ENCODE measurements at places on chromosomes 5 and 9.

- DNase-seq = no peak
Observed at GRCh38 chr5:18037718-18038117, 403.5 kb downstream of the TAF11L14 start.

DNA sequence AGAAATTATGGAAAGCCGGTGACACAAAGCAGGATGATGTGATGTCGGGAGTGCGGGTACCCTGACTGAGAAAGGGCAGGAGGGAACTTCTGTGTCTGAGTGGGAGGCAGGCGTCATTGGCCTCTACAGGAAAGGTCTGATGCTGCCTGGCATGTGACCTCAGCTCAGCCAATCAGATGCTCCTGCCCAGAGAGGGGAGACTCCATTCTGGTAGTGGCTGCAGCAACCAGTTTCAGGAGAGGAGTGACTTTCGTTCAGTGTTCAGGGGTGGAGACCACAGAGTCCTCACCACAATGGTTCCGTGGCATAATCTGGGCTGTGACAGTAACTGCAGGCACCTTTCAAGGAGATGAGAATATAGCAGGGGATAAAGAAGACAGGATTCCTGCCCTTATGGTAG lies 6.7 kb upstream of the SFXN1 start:
- no peak for DNase-seq

GRCh38 chr9:130043654-130044623 lies 950 bp upstream of the FNBP1 start:
- DNase-seq = peak; percentile 42

DNA sequence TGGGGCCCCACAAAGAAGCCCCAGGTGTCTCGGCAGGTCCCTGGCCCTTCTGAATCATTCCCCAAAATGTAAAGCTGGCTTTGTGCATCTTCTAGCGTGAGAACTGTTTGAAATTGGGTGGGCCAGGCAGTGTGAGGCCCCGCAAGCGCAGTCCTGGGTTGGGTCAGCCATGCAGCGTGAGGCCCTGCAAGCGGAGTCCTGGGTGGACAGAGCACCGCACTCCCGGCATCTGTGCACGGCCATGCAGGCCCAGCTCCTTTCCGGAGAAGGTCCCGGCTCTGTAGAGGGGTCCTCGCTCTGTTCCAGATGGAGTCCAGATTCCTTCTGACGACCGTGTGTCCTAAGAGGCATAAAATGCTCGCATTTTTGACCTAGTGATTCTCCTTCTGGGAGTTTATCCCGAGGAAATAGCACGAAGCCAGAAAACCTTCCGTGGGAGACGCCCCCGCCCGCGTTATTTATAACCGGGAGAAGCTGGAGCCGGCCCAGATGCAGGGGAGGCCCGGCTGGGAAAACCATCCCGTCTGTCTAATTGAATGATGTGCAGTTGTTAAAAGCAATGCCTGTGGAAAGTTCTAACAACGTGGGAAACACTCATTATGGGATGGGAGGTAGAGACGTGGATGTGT lies 19.4 kb upstream of the NOTCH1 start:
- peak; percentile 77 for DNase-seq

DNA sequence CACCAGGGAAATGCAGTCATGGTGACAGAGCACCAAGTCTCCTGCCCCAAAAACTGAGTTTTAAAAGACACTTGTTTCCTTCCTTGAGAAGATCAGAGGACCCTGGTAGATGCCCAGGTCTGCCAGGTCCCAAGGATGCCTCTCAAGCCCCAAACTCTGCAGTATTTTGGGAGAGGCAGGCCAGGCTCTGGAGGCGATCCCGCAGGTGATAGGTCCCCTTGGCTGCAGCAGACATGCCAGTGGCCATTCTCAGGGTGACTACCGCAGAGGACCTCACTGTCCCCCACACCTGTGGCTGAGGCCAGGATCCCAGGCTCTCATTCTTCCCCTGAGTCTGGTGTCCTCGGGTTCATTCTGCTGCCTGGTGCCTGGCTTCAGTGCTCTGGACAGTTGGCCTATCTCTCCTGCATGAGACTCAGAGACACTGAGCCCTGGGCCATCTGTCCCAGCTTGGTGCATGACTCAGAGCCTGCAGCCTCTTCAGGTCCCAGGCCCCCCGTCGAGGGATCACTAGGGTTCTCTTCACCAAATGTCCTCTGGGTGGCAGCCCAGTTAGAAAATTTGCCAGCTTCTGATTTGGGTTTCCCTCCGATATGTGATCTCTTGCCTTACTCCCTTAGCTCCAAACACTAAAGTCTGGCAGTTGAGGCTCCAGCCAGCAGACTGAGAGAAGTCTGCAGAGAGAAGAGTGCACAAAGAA lies 59.7 kb upstream of the GARNL3 start:
- DNase-seq = no peak

- DNase-seq = no peak
Observed at GRCh38 chr5:50873595-50874277, 207.3 kb downstream of the PARP8 start.

- DNase-seq = no peak
Observed at GRCh38 chr5:2201011-2201410, 318.3 kb upstream of the IRX4 start.

DNA sequence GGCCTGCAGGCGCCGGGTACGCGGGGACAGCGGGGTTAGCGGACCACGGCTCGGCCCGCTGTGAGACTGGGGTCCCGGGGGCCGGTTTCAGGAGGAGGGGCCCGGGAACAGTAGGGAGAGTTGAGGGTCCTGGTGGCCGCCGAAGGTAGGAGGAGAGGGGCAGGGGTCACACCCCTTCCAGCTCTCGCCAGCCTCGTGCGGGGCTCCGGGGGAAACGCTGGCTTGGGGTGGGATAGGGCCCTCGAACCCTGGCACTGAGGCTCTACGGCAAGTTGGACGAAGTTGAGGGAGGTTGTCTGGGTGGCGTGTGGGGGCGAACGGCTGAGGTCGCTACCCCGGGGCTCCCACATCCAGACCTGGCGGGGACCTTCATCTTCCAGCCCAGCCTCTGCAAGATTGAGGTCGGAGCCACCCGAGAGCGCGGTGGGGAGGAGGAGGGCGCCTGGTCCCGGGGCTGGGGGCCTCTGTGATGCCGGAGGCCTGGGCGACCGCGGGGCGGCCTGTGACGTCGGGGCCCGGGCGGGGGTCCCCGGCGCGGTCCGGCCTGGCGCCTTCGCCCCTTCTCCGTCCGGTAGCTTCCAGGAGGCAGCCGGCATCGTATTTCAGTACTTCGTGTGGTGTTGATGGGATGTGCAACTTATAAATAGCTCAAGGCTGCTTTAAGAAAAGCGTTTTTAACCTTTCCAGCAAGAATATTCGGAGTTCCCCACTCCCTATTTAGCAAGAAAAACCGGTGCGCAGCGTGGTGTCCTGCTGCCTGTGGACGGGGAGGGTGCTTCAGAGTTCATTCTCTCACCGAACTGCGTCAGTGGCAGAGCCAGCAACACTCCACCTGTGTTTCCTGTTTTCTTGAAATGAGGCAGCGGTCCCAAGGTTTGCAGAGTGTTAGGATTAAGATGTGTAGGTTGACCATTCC lies 902 bp downstream of the HABP4 start:
- DNase-seq = peak; percentile 17

GRCh38 chr5:150429410-150429873 lies 16.7 kb upstream of the CD74 start:
- no peak for DNase-seq

GRCh38 chr5:16025681-16026080 lies 153.9 kb downstream of the MARCHF11 start:
- no peak for DNase-seq

DNA sequence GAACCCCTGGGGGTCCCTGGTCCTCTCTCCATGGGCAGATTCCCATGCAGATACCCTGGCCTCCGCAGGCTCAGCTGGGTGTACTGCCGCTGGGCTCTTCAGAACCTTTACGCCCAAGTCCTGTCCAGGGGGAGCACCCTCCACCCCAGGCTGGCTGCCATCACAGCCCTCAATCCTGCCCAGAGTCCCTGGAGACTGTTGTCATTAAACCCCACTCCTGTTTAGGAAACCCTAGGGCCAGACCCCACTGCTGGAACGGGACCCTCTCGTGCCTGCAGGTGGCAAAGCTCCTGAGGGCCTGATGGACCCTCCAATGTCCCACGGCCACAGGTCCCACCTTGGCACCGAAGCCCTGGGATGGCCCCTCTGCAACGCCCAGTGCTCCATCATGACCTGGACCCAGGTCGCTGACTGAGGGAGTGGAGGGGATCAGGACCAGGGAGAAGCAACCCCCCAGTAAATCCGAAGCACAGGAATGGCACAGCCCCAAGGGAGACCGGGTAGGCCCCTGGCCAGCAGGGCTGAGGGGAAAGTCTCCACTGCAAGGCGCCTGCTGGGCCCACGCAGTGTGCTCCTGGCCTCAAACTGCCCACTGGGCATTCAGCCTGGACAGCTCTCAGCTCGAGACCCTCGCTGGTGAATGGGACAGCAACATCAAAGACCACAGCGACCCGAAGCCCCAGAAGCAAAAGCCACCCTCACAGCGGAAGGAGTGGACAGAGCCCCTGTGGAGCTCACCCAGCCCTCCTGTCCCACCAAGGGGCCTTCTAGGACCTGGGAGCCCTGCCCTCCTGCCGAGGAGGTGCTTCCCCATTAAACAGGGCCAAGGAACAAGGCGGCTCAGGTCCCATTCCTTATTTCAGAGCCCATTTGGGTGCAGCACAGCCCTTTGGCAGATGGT lies 8.3 kb downstream of the ZDHHC11B start:
- no peak for DNase-seq

GRCh38 chr9:75633451-75634057 lies 256.9 kb upstream of the PCSK5 start:
- DNase-seq = no peak

DNA sequence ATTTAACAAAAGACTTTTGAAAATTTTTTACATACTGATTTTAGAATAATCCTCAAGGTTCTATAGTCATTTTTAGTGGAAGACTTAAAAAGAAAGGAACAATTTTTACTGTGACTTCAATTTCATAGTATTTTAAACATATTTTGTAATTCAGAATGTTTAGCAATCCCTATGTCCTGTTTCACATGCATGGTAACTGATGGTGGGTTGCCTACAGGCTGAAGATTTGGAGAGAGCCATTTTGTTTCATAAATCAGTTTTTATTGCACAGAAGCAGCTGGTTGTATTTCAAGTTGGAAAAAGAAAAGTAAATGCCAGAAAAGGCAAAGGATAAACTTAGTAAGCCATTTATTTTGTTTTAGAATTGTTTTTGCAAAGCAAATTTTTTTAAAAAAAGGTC lies 24.0 kb downstream of the STARD4 start:
- no peak for DNase-seq

GRCh38 chr9:37667706-37668105 lies 17.0 kb downstream of the FRMPD1 start:
- DNase-seq = no peak

- no peak for DNase-seq
Observed at GRCh38 chr9:96338299-96338698, 36.3 kb upstream of the HSD17B3 start.

GRCh38 chr5:57137401-57137800 lies 36.5 kb upstream of the GPBP1 start:
- DNase-seq = no peak

DNA sequence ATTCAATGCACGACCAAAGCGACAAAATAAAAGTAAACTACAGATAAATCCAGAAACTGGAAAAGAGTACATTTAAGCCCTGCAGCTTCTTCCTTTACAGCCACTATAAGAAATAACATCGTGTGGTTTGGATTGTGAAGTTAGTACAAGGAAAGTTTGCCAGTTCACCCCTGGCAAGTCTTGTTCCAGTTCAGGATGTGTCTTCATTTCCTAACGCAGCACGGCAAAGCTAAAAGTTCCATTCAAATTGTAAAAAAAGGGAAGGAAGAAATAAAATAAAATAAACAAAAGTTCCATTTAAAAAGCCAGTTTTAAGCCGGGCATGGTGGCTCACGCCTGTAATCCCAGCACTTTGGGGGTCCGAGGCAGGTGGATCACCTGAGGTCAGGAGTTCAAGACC lies 83.3 kb upstream of the RETREG1 start:
- no peak for DNase-seq

- DNase-seq = no peak
Observed at GRCh38 chr5:85168474-85168873, 783.8 kb upstream of the EDIL3 start.

- DNase-seq = no peak
Observed at GRCh38 chr5:10133830-10134229, 115.9 kb downstream of the ATPSCKMT start.

DNA sequence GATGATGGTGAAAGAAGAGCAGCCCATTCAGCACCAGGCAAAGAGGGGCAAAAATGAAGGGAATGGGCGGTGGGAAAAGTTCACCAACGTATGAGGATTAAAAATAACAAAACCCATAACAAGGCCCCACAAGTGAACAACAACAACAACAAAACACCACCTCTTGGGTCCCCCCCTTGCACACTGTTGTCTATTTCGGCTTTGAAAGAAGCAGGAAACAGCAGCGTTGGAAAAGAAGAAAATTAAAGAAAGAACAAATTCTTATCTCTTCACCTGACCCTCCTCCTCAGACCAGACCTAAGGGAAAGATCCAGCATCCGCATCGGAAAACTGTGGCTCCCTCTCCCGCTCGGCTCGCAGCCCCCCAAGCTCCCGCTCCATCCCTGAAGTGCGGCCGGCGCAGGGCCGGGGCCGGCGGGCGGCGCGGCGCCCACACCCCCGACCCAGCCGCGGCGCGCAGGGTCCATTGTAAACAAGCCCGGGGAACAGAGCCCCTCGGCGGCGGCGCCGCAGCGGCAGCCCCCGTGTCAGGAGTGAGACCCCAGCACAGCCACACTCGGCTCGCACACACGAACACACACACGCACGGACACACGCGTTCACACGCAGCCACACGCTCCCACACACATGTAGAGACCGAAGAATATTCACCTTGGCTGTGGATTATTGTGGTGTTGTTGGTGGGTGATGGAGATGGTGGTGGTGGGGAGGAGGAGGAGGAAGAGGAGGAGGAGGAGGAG lies 535 bp downstream of the RFX3 start:
- DNase-seq = no peak

DNA sequence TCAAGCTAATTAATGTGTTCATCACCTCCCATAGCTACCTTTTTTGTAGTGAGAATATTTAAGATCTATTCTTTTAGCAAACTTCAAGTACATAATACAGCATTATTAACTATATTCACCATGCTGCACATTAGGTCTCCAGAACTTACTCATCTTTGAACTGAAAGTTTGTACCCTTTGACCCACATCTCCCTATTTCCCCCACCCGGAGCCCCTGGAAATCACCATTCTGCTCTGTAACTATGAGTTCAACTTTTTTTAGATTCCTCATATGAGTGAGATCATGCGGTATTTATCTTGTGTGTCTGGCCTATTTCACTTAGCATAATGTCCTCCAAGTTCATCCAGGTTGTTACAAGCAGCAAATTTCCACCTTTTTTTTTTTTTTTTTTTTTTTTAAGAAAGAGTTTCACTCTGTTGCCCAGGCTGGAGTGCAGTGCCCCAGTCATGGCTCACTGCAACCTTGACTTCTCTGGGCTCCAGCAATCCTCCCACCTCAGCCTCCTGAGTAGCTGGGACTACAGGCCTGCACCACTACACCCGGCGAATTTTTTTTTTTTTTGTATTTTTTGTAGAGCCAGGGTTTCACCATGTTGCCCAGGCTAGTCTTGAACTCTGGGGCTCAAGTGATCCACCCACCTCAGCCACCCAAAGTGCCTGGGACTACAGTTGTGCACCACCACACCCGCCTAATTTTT lies 100.4 kb upstream of the SAP30L start:
- no peak for DNase-seq

GRCh38 chr5:180938294-180938693 lies 39.3 kb downstream of the BTNL8 start:
- DNase-seq = no peak

GRCh38 chr9:133403766-133404453 lies 13.9 kb downstream of the REXO4 start:
- DNase-seq = no peak
